RWPE1 (cell line): ENCODE measurements at places on chromosomes 12 and 14.

DNA sequence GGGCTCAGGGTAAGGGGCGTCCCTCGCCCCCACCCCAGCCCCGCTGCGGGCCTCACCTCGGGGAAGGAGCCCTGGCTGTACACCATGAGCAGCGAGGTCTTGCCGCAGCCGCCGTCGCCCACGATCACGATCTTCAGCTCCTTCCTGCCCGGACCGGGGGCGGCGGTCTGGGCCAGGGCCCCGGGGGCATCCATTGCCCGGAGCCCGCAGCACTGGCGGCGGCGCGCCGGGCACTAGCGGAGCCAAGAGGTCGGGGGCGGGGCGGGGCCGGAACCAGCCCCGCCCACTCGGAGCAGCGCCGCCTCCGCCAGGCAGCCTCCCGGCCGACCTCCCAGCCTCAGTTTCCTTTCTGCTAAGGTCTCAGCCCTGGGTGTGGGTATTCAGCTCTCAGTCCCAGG is at the start of gene RHOF:
TSS of gene RHOF (minus strand) at position 249 of the 398 bp plus-strand sequence. CDS start at position 194, 55 bp downstream.
- DNase-seq = no peak

- DNase-seq = no peak
Measured at GRCh38 chr12:112107306-112108201, 1.0 kb downstream of the NAA25 start.

- DNase-seq = no peak
Measured at GRCh38 chr14:95300697-95301526, 18.8 kb downstream of the CLMN start.

DNA sequence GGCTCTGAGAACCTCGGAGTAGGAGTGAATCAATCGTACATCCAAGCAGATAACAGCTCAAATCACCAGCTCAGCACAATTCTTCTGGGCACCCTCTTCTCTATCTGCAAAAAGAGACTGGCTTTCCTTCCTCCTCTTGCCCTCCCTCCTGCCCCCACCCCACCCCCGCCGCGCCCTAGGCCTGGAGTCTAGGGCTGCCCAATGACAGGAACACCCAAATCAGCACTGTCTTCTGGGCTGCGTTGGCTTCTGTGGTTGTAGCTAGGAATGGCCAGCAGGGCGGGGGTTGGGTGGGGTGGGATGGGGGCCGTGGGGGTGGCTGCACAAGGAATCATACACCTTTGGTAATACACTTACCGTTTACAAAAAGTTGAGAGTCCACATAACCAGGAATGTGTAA is 28.0 kb upstream of the TMCC3 start:
- DNase-seq = no peak

GRCh38 chr14:68133856-68134255 is 314.3 kb downstream of the RAD51B start:
- no peak for DNase-seq

GRCh38 chr12:104669851-104670337 is 213.1 kb downstream of the CHST11 start:
- no peak for DNase-seq

DNA sequence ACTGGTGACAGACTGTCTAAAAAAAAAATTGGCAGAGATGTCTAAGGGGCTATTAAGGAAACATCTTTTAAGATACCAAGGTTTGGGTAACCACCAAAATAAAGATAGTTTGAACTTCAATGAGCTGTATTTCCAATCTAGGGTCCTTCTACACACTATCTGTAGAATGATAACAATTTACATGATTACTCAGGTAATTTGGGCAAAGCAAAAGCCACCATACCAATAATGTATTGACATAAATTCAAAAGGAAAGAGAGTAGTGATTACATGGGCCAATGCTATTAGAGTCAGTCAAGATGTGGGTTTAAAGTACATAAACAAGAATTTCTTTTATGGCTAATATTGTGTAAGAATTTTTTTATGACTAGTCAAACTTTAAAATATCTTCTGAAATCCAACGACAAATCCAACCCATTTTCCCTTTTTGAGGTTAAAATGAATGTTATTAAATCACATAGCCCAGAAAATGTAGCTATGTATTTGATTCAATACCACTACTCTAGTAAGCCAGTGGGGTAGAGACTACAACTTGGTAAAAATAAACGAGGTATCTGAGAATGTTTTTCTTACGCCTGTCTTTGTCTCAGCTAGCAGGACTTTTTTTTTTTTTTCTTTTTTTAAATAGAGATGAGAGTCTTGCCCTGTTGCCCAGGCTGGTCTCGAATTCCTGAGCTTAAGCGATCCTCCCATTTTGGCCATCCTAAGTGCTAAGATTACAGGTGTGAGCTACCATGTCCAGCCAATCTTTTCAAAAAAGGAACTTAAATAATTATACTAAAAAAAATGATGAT is 10.4 kb downstream of the PNN start:
- no peak for DNase-seq

DNA sequence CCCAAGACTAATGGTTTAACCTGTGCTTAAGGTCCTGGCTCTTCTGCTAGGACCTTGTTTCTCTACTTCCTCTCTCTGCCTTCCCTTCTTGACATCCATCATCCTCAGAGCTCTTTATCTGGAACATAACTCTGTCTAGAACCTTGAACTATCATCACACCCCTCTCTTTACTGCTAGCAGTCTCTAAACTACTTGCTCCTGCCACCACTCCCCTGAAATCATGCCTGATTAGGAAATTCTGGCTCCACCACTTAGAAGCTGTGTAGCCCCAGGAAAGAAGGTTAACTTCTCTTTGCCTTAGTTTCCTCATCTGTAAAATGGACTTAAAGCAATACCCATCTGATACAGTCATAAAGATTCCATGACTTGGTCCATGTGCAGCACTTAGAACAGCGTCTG is 9.1 kb downstream of the SLC38A1 start:
- DNase-seq = no peak

DNA sequence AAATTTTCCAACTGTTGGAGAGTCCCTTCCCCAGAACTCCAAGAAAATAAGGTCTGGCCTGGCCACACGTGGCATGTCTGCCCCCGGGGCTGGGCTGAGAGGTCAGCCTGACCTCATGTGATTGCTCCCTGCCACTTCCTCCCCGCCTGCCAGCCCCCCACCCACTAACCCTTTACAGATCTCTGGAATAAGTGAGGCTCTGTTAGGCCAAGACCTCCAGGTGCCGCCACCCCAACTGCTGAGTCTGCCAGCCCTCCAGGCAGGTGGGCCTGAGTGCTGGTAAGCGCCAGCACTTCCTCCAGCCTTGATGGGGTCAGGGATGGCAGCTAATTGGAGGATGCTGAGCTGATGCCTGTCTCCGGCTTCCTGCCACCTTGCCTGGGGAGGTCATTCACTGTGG is 658.4 kb downstream of the MED13L start:
- DNase-seq = no peak

- DNase-seq = no peak
Measured at GRCh38 chr14:28630100-28630499, 136.5 kb upstream of the FOXG1 start.

GRCh38 chr12:5442251-5443006 is 10.5 kb downstream of the NTF3 start:
- peak; percentile 27 for DNase-seq

DNA sequence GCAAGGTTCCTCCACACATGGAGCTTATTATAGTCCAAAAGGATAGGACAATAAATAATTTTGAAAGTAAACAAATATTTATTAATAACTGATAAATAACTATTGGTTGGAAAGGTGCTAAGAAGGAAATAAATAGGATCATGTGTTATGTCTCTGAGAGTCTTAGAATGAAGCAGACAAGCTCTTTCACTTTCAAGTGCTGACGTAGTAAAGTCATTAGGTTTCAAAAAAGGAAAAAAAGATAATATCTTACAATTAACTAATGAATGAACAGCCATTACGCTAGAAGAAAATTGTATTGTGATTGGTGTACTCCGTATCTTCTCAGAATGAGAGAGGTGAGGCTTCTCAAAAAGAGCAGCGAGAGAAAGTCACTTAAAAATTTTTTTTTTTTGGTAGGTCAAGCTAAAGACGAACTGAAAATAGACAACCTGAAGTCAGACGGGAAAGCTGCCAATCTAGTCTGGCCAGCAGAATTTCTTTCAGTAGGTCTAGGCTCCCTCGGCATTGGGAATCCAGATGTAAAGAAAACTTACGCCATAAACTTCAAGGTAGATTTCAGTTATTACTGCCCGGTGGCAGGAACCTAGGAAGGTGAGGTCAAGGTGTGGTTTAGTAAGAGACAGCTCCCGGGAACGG is 583 bp upstream of the LEMD3 start:
- no peak for DNase-seq

DNA sequence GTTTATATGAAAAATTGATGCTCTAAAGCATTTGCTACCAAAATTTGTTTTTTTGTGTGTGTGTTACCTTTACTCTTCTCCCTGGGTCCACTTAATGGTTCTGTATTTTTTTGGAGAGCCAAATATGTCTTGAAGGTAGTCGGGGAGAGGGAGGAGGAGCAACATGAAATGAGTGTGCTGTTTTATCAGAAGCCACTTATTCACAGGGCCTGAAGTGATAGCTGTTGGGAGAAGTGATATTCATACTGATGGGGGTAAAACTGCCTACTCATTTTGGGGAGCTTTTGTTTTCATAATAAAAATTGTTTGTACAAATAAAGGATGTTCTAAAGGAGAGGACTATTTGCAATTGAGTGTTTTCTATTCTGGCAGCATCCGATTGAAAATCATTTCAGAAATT is 29.2 kb downstream of the CRADD start:
- DNase-seq = no peak

DNA sequence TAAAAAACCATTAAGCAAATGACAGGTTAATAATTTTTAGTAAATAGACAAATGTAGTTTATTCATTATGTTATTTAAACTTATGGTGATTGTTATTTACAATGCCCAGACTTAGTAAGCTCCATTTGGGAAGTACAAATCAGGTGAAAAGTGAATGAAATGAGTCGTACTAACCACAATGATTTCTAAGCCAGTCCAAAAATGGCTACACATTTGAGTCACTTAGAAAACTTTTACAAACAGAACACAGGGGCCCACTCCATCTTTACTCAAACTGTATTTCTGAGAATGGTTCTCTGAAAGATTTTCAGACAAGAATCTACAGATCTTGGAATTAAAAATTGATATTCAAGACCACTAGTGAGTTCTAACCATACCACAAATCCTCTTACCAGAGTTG is 653.3 kb upstream of the MIS18BP1 start:
- no peak for DNase-seq

GRCh38 chr14:61481701-61482100 is 160.3 kb downstream of the PRKCH start:
- DNase-seq = no peak

DNA sequence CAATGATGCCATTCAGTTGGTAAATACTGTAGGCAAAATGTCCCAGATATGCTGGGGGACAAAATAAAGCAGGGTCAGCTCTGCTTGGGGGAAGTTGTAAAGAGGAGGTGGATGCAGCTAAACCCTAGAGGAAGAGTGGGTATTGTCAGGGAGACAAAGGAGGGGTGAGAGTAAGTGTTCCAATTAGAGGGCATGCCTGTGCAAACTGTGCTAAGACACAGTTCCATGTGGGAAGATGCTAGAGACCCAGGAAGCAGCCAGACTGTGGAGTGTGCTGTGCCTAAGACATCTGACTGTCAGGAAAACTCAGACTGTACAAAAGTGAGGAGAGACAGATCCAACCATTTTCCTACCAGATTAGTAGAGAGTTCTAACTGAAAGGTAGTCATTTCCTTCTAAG is 474.3 kb downstream of the ATP23 start:
- DNase-seq = no peak

DNA sequence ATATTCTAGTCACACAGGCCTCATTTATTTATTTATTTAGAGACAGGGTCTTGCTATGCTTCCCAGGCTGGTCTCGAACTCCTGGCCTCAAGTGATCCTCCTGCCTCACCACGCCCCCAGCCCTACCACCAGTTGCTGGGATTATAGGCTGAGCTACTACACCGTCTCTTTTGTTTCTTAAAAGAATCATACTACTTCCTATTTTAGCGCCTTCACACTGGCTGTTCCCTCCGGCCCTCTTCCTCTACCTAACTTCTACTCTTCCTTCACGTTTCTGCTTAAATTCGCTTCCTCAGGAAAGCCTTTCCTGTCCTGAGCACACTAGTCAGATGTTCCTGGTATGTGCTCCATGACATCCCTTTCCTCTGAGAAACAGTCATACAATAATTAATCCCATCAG is 6.4 kb upstream of the MRPL42 start:
- DNase-seq = no peak

- DNase-seq = no peak
Measured at GRCh38 chr12:107134558-107134957, 41.2 kb upstream of the CRY1 start.

GRCh38 chr12:105742567-105742874 is 396.2 kb downstream of the NUAK1 start:
- DNase-seq = no peak

DNA sequence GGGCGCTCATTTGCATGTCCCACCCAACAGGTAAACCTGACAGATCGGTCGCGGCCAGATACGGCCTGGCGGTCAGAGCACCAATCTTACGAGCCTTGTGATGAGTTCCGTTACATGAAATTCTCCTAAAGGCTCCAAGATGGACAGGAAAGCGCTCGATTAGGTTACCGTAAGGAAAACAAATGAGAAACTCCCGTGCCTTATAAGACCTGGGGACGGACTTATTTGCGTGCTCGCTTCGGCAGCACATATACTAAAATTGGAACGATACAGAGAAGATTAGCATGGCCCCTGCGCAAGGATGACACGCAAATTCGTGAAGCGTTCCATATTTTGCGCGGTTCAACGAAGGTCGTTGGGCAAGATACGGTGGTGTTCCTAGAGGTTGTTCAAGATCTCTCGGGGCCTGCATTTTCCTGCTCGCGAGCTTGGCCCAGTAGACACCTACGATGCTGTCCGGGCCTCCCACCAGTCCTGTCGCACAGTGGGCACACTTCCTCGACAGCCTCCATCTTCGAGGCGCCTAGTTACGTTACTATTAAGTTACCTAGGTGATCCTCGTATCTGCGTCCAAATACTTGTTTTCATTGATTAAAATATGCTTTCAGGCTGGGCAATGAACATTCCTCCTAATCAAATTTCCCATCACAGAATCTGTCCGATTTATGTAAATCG is at the start of gene RNU6-7:
TSS of gene RNU6-7 (plus strand) at position 230 of the 675 bp plus-strand sequence.
- no peak for DNase-seq

DNA sequence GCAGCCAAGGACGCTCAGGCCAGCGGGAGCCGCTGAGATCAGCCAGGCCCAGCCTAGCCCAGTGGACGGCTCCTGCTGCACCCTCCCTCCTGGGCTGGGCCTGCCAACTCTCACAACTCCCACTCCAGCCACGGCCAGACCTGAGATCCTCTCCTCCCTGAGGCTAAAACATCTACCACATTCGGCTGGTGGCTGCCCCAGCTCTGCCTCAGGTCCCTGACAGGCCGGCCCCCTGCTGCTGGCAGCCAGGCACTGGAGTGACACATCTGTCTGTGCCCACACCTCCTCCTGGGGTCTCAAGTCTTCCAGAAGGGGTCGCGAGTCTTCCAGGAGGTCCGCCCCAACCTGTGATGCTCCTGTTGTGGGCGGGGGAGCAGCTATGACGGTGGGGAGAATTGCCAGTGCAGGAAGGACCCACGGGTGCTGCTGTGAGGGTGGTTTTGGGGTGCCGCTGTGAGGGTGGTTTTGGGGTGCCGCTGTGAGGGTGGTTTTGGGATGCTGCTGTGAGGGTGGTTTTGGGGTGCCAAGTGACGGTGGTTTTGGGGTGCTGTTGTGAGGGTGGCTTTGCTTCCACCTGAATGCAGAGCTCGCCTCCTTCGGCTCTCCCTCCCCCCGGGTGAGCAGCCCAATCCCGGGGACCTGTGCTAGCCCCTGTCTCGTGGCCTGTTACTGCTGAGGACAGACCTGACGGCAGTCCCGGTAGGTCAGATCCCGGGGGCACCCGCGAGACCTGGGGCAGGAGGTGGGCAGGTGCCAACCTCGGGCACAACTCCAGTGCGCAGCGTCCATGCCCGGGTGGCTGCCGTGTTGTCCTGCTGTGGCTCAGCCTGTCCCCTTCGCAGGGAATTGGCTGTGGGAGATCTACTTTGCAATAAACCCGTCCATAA is 27.5 kb upstream of the C14orf180 start:
- DNase-seq = no peak

- DNase-seq = no peak
Measured at GRCh38 chr12:6333029-6333428, 8.8 kb downstream of the TNFRSF1A start.
